ENCODE measurements at places on chromosomes 5 and 9. TPM values are rescaled to one million over a fixed set of nuclear protein-coding genes. Genes with fewer than 3 reads are reported as not detected.

Gene SLC30A5
- 79.3 TPM for polyA plus RNA-seq

DNA sequence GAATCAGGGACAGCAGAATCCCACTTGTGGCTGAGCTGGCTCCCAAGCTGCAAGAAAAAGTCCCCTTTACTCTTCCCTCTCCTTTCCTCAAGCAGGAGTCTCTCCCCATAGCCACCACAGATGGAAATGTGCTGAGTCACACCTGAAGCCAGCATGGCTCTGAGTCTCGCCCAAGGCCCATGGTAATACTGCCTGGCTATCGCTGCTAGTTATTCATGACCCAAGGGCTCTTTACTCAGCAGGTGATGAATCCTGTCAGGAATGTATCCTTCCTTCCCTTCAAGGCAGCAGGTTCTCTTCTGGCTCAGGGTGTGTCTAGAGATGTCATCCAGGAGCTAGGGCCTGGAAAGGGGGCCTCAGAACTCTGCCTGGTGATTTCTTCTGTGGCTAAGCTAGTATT lies 403.3 kb upstream of the PTPRD start:
- DNase-seq = no peak

- no peak for DNase-seq
These were observed 85.7 kb upstream of the SGCD start for GRCh38 chr5:156241266-156241665.

Gene TGFBI
- 218 TPM for polyA plus RNA-seq

DNA sequence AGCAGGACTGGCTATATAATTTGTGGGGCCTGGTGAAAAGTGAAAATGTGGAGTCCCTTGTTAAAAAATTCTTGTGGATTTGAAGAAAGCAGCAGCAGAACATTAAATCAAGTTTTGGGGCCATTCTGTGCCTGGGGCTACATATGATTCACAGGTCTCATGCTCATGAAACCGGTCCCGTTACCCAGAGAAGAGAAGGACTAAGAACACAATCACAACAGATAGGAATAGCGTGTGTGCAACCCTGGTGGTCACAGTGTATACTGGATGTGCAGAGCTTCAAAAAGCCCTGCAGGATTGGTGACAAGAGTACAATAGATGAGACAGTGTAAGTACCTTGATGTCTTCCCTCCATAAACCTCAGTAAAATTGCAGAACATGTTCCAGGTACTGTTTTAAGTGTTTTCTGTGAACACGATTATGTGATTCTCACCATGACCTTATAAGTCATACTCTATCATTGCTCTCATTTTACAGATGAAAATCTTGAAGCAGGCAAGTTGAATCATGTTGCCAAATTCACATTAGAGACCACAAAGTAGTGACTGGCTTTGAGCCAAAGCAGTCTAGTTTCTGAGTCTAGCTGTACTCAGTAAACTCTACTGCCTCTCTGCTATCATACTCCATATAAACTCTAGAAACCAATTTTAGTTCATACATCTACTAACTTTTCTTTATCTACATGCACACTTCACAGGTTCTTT lies 636.5 kb downstream of the TAF11L14 start:
- no peak for DNase-seq

Gene PCAT7
- polyA plus RNA-seq = 0.45 TPM

Gene NIM1K
- polyA plus RNA-seq = 0.58 TPM

Gene SNX18
- polyA plus RNA-seq = 30.0 TPM
